Memory B cell (primary cell): ENCODE measurements at places on chromosomes 4 and X.

- DNase-seq = no peak
Observed at GRCh38 chr4:89579771-89580170, 257.2 kb downstream of the SNCA start.

DNA sequence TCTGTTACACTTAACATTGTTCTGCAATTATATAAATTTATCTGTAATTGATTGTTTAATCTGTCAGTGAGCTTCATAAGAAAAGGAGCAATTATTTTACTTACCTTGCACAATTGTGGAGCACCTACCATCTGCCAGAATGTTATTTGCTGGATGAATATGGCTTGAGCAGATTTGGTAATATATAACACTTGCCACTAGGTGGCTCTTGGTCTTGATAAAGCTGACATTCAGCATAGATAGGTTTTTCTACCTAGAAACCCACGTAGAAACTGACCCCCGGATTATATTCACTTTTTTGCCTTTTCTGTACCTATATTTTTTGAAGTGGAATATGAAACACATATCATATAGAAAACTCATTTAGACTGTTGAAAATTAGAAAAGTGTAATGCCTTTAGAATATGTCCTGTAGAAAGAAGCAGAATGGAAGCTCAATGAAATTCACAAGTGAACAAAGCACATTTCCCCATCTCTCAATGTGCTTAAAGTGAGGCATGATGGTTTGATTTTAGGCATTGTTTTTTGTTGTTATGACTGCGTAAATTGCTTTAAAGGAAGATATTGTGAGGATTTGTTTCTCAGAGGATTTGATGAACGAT lies 9.5 kb downstream of the RBPJ start:
- DNase-seq = peak; percentile 52

GRCh38 chrX:86455495-86455894 lies 307.2 kb downstream of the DACH2 start:
- no peak for DNase-seq

GRCh38 chr4:85701861-85702321 lies 226.9 kb downstream of the ARHGAP24 start:
- peak; percentile 40 for DNase-seq

DNA sequence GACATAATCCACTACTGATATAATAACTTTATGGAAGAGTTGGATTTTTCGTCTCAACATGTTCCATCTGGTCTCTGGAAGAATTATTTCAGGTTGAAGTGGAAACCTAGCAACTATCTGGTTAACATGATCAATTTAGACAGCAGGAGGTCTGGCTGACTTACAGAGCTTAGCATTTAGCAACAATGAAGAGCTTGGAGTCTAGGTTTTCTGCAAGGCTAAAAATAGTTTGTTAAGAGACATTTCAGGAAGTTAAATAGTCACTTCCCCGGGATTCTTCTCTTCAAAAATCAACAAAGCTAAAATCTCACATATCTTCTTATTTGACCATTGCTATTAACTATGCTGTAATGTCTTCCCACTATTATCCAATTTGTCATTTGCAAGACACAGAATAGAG lies 418.6 kb upstream of the DIPK2B start:
- DNase-seq = no peak

GRCh38 chr4:89379511-89380044 lies 72.0 kb upstream of the GPRIN3 start:
- DNase-seq = no peak

GRCh38 chr4:188297873-188298272 lies 158.6 kb downstream of the TRIML1 start:
- no peak for DNase-seq

DNA sequence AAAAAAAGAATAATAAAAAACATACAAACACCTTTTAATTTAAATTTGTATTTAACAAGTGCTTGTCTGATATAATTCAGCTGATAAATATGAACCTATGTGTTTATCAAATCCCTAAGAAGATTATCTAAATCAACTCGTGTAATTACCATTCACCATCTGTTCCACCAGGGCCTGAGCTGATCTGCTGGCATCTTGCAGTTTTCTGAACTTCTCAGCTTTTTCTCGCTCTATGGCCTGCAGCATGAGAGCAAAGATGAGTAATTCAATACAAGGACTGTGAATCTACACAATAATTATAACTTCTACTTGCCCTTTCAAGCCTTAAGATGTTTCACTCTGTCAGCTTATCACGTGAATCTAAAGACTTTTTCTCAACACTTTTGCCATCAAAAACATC lies 709.7 kb downstream of the DMD start:
- no peak for DNase-seq

DNA sequence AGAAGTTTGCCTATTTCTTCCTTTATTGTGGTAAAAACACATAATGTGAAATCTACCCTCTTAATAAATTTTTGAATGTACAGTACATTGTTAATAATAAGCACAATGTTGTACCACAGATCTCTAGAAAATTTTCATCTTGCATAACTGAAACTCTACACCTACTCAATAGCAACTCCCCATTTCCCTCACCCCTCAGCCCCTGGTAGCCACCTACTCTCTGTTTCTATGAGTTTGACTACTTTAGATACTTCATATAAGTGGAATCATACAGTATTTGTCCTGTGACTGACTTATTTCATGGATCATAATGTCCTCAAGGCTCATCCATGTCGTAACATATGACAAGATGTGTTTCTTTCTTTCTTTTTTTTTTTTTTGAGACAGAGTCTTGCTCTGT lies 446.4 kb downstream of the RPA4 start:
- DNase-seq = no peak

- DNase-seq = no peak
Observed at GRCh38 chr4:6560416-6561172, 14.4 kb upstream of the MAN2B2 start.

GRCh38 chr4:122100508-122100907 lies 51.6 kb upstream of the BLTP1 start:
- no peak for DNase-seq

GRCh38 chrX:154748712-154749339 lies 2.1 kb downstream of the GAB3 start:
- peak; percentile 61 for DNase-seq

- DNase-seq = no peak
Observed at GRCh38 chrX:2220829-2221567, 279.8 kb downstream of the DHRSX start.

- DNase-seq = no peak
Observed at GRCh38 chr4:165953181-165953580, 80.1 kb downstream of the TLL1 start.

- DNase-seq = no peak
Observed at GRCh38 chr4:151583157-151583914, 174.4 kb downstream of the FHIP1A start.

GRCh38 chrX:18220786-18221185 lies at the start of gene BEND2:
TSS of gene BEND2 (minus strand) at chrX:18220886. CDS start at chrX:18220750, 136 bp downstream.
- no peak for DNase-seq

GRCh38 chrX:10237241-10237640 lies 80.5 kb downstream of the CLCN4 start:
- no peak for DNase-seq

GRCh38 chr4:8393593-8394038 lies 46.9 kb downstream of the ACOX3 start:
- DNase-seq = no peak

- no peak for DNase-seq
Observed at GRCh38 chrX:13901354-13901753, 84.5 kb upstream of the GPM6B start.

- DNase-seq = no peak
Observed at GRCh38 chr4:11293866-11294265, 134.8 kb downstream of the HS3ST1 start.

DNA sequence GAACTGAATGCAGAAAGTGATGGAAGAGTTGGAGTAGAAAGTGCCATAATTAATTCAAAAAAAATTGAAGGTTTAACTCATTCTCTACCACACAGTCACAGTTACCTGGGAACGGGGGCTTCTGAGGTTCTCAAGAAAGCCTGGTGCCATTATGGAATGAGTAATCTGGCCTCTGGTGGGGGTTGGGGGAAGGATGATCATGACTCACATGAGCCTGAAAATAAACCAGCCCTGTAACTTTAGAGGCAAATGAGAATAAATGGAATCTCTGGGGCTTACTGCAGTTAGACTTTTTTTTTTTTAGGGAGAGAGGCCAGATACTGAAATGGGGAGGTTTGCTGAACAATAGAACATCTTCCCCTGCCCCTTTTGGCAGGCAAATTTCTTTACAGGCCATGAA lies 55.3 kb downstream of the SOD3 start:
- DNase-seq = no peak

DNA sequence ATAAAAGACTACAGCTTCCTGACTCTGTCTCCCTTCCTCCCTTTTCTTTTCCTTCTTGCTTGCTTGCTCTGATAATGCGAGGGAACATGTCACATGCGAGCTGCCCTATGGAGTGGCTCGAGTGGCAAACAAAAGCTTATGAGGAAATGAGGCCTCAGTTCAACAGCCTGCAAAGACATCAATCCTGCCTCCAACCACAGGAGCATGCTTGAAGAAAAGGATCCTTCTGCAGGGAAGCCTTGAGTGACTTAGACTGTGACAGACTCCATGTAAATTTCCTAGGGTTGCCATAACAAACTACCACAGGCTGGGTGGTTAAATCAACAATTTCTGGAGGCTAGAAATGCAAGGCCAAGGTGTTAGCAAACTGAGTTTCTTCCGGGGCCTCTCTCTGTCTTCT lies 152.5 kb downstream of the NR3C2 start:
- DNase-seq = no peak

DNA sequence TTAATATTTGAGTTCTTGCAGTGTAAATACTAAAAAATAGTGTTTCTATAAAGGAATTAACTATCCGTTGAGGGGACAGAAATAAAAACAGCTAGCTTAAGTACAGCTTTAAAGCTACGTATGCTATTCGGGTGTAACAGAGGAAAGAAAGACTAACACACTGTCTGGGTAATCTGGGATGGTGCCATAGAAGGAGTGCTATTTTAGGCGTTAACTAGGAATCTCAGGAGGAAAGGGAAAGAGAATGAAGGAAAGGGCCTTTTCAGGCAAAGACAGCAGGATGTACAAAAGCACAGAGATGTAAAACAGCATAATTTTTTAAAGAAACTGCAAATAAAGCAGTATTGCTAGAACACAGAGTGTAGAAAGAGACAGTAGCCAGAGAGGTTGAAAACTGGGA lies 161.8 kb downstream of the RAP1GDS1 start:
- no peak for DNase-seq

- DNase-seq = no peak
Observed at GRCh38 chr4:75699299-75699698, 25.1 kb upstream of the USO1 start.

- DNase-seq = no peak
Observed at GRCh38 chr4:38456096-38456495, 207.9 kb upstream of the KLF3 start.

- DNase-seq = no peak
Observed at GRCh38 chr4:159171287-159171686, 68.4 kb downstream of the RAPGEF2 start.

GRCh38 chrX:55161581-55161980 lies 58.6 kb upstream of the PAGE5 start:
- DNase-seq = no peak

GRCh38 chr4:89549907-89550306 lies 242.3 kb upstream of the GPRIN3 start:
- DNase-seq = no peak

GRCh38 chr4:95021099-95021498 lies 263.3 kb downstream of the BMPR1B start:
- DNase-seq = no peak

DNA sequence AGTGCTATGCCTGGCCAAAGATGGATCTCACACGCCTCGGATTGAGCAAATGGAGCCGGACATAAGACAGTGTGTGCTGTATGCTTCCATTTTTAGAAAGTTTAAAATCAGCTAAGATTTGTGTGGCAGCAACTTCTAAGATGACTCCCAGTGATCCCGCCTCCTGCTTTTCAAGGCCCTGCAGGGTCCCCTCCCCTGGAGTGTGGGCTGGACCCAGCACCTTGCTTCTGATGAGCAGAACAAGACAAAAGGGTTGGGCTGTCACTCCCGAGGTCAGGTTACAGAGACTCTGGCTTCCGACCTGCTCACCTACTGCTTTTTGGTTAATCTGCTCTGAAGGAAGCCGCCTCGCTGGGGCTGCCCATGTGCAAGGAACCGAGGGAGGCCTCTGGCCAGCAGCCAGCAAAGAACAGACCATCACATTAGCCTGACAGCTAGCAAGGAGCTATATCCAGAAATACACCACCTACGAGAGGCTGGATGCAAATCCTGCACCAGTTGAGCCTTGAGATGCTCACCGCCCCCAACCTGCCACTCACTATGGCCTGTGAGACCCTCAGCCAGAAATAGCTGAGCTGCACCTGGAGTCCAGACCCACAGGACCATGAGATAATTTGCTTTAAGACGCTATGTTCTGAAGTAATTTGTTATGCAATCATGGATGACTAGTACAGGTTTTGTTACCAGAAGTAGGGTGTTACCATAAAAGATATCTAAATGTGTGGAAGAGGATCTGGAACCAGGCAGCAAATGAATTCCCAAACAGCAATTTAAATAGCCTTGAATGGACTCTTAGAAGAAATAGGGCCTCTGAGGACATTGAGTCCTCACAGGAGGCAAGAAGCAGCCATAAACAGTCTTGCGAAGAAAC lies 47.6 kb downstream of the CRMP1 start:
- DNase-seq = no peak
